Subcutaneous preadipocyte (primary cell): ENCODE measurements at places on chromosomes 4 and X. TPM values are rescaled to one million over a fixed set of nuclear protein-coding genes. Genes with fewer than 3 reads are reported as not detected.

Gene SLC4A4
- total RNA-seq, result under 0.01 and 0.20 TPM in 2 replicates

Gene ADGRG2
- total RNA-seq, result 11.9 and 14.0 TPM in 2 replicates

Gene RAI2
- total RNA-seq, result 0.78 and 1.1 TPM in 2 replicates

Gene F8A3
- 1.8 and 2.2 TPM in 2 replicates for total RNA-seq

Gene SPANXN4
- not detected in 2 replicates for total RNA-seq

Gene SMIM31
- not detected in 2 replicates for total RNA-seq

Gene SSX7
- not detected in 2 replicates for total RNA-seq

Gene TXK
- 0.20 and 0.37 TPM in 2 replicates for total RNA-seq

Gene AMER1
- total RNA-seq, result 1.8 and 2.3 TPM in 2 replicates

Gene AWAT2
- not detected in 2 replicates for total RNA-seq

Gene SLITRK2
- total RNA-seq, result 1.8 TPM in 2 replicates

Gene BEND4
- not detected in 2 replicates for total RNA-seq

Gene CENPVL1
- under 0.01 TPM in 1 of 2 replicates, not detected in the other for total RNA-seq

Gene HDX
- 5.3 and 6.2 TPM in 2 replicates for total RNA-seq

Gene NR0B1
- total RNA-seq, result 1.2 and 8.5 TPM in 2 replicates

Gene GJB1
- not detected in 2 replicates for total RNA-seq

Gene HGFAC
- under 0.01 TPM in 1 of 2 replicates, not detected in the other for total RNA-seq

Gene STBD1
- 2.0 and 2.2 TPM in 2 replicates for total RNA-seq

Gene PCDH19
- total RNA-seq, result under 0.01 TPM in 1 of 2 replicates, not detected in the other

Gene PDE5A
- total RNA-seq, result 2.2 and 4.5 TPM in 2 replicates

Gene MEPE
- not detected in 2 replicates for total RNA-seq

Gene ZNF157
- total RNA-seq, result not detected in 2 replicates

Gene HSFX2
- not detected in 2 replicates for total RNA-seq

Gene ZMYM3
- total RNA-seq, result 12.7 and 13.2 TPM in 2 replicates

Gene ARMCX6
- 11.8 and 13.5 TPM in 2 replicates for total RNA-seq

Gene KCTD8
- total RNA-seq, result 0.20 TPM in 1 of 2 replicates, not detected in the other

Gene SYAP1
- total RNA-seq, result 29.0 and 38.5 TPM in 2 replicates

Gene ZMAT1
- under 0.01 and 0.37 TPM in 2 replicates for total RNA-seq

Gene GLOD5
- total RNA-seq, result not detected in 2 replicates

Gene NUDT10
- total RNA-seq, result 1.5 and 2.2 TPM in 2 replicates

Gene LRCH2
- 4.3 and 4.8 TPM in 2 replicates for total RNA-seq

Gene GAGE2A
- total RNA-seq, result not detected in 2 replicates

Gene ADH4
- not detected in 2 replicates for total RNA-seq

Gene PAGE4
- total RNA-seq, result not detected in 2 replicates

Gene CLTRN
- total RNA-seq, result 0.20 and 0.37 TPM in 2 replicates

Gene LGI2
- total RNA-seq, result under 0.01 TPM in 1 of 2 replicates, not detected in the other

Gene BTK
- total RNA-seq, result not detected in 2 replicates

Gene PLP1
- total RNA-seq, result 1.1 and 1.2 TPM in 2 replicates

Gene FATE1
- total RNA-seq, result not detected in 2 replicates

Gene ZGRF1
- total RNA-seq, result 9.9 and 20.1 TPM in 2 replicates

Gene CT45A5
- not detected in 2 replicates for total RNA-seq

Gene MMRN1
- not detected in 2 replicates for total RNA-seq

Gene ADGRA3
- 19.1 and 26.6 TPM in 2 replicates for total RNA-seq

Gene EOLA2
- total RNA-seq, result 13.3 and 14.0 TPM in 2 replicates

Gene CSAG1
- not detected in 2 replicates for total RNA-seq

Gene TLR3
- 3.9 and 5.1 TPM in 2 replicates for total RNA-seq

Gene RAB40AL
- 0.37 and 0.78 TPM in 2 replicates for total RNA-seq

Gene SOX3
- total RNA-seq, result not detected in 2 replicates

Gene PAGE5
- total RNA-seq, result not detected in 2 replicates

Gene MAGEA9B
- total RNA-seq, result not detected in 2 replicates
